ENCODE measurements at places on chromosomes 13 and 19.

- DNase-seq = no peak
Observed at GRCh38 chr13:36454987-36455386, 22.7 kb downstream of the CCNA1 start.

- DNase-seq = no peak
Observed at GRCh38 chr19:44758596-44758995, 10.1 kb downstream of the BCL3 start.

GRCh38 chr19:30065680-30066606, 123.9 kb downstream of the URI1 start:
- DNase-seq = no peak

DNA sequence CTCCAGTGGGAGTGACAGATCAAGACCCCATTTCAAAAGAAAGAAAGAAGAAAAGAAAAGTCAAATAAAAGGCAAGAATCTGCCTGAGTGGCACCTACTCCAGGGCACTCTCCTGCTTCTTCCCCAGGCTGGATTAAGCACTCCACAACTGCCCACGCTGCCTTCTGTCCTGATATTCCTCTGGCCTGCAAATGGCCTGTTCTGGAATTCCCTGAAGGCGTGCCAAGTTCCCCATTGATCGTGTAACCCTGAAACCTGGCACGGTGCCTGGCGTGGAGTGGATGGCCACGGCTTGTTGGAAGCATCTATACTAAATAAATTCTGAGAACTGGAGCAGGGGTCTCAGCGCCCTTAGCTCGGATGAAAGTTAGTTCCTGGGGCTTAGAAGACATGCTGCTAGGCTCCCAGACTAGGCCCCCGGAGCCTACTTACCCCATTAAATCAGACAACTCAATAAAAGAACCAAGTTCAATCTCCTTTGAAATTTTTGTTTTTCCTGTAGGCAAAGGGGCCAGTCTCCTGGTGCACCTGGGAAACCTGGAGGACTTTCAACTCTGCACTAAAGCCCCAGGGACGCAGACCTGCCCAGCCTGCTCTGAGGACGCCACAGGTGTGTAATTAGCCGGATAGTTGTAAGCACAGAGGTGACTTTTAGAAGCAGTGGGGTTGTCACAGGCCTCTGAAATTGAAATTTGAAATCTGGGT, 21.9 kb downstream of the ANKRD27 start:
- no peak for DNase-seq

DNA sequence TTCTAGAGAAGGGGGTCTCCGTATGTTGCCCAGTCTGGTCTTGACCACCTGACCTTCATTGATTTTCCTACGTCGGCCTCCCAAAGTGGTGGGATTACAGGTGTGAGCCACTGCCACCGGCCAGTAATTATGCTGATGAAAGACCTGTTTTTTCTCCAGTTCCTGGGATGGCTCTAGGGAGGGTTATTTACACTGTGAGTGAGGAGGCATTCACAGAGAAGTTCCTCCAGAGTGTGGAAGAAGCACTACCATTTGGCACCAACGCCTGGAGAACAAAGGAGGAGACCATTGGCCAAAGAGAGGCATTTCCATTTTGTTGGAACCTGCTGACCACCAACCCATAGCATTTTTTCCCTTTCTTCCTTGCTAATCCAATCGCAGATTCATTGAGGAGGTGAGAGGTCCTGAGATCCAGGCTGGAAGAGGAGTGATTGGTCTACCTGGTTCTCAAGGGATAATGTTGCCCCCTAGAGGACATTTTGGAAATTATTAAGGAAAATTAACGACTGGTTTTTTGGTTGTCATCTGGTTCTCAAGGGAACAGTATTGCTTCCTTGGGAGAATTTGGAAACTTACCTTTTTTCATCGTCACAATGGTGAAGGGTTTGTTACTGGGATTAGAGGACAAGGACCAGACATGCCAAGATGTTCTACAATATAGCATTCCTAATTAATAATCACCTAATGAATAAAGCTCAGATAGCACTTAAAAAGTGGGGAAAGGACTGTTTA, 5.5 kb upstream of the SAE1 start:
- DNase-seq = peak; percentile 83

DNA sequence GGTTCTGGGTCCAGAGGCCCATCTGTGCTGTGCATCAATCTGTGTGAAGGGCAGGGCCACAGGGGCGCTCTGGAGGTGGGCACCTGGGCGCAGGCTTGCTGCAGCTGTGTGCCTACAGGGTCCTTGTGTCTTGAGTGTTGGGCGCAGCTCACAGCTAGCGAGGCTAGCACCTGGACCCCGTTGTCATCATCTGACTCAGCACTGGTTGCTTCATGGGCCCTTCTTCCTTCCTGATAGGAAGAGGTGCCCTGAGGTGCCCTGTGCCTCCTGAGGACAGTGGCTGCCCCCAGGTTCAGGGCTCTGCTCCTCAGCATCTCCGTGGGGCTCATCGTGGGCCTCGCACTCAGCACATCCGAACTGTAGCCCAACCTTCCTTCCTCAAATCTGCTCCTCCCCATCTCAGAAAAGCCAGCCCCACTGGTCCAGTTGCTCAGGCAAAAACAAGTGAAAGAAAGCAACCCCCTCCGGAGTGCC, 54.8 kb downstream of the GATAD2A start:
- DNase-seq = no peak

GRCh38 chr13:31945202-31945961, 86.2 kb upstream of the FRY start:
- DNase-seq = peak; percentile 98

GRCh38 chr19:12293777-12294248, 870 bp downstream of the ZNF44 start:
- peak; percentile 63 for DNase-seq

DNA sequence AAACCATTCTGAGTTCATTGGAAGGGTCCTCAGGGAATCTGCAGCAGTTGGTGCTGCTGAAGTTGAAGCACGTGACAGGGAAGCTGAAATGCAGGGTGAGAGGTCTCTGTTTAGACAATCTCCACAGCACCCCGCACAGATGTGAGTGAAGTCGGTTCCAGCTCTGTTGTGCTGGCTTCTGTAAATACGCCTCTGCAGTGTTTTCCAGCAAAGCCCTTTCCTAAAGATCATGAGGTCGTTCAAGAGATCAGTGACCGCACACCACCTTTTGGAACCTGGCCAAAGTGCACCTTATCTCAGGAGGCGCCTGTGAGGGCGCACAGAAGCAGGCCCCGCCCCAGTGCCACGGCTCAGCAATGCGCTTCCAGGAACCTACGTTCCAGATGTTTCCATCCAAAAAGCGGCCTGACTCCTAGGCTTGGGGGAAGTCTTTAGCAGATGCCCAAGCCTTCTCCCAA, 10.8 kb downstream of the CUL4A start:
- DNase-seq = no peak

GRCh38 chr13:99093997-99094396, 106.7 kb upstream of the UBAC2 start:
- no peak for DNase-seq

GRCh38 chr19:38265213-38265861, 964 bp downstream of the SPINT2 start:
- no peak for DNase-seq

- DNase-seq = no peak
Observed at GRCh38 chr19:678791-679388, 2.7 kb downstream of the FSTL3 start.

DNA sequence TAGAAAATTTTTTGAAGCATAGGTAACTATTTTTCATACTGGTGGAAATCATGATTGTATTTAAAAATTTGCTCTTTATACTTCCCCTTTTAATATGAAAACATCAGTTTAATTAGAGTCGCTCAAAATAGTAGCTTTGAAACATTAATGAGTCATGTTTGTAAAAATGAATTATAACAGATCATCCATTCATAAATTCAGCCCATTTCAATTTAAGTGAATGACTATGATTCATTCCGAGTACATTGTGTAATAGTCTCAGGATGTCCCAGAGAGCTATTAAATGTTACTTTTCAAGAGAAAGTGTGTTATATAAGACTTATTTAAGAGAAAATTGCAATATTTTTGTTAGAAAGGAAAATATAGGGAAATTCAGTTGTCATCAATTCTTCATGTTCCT, 111.0 kb downstream of the FNDC3A start:
- DNase-seq = peak; percentile 72

GRCh38 chr19:30254158-30254557, 118.0 kb upstream of the ZNF536 start:
- no peak for DNase-seq

- DNase-seq = no peak
Observed at GRCh38 chr19:52741951-52742485, 7.2 kb upstream of the ZNF611 start.

- no peak for DNase-seq
Observed at GRCh38 chr13:37627428-37627827, 28.9 kb upstream of the POSTN start.

DNA sequence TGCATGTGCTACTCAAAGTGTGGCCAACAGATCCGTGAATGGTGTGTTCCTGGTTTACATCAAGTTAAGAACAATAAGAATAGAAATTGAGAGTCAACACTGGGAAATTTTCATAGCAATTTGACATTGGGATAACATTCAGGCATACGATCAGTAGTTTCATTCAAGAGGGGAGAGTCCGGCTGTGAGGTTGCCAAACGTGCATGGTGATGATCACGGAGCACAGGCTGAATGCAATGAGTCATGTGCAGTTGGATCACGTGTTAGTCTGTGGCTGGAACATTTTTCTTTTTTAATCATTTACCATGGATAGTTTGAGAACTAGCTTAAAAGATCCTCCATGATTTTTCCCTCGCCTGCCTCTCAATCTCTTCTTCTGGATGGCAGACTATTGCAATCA, 2.5 kb upstream of the DCT start:
- peak; percentile 12 for DNase-seq

- no peak for DNase-seq
Observed at GRCh38 chr19:1657746-1658145, 5.3 kb upstream of the TCF3 start.

DNA sequence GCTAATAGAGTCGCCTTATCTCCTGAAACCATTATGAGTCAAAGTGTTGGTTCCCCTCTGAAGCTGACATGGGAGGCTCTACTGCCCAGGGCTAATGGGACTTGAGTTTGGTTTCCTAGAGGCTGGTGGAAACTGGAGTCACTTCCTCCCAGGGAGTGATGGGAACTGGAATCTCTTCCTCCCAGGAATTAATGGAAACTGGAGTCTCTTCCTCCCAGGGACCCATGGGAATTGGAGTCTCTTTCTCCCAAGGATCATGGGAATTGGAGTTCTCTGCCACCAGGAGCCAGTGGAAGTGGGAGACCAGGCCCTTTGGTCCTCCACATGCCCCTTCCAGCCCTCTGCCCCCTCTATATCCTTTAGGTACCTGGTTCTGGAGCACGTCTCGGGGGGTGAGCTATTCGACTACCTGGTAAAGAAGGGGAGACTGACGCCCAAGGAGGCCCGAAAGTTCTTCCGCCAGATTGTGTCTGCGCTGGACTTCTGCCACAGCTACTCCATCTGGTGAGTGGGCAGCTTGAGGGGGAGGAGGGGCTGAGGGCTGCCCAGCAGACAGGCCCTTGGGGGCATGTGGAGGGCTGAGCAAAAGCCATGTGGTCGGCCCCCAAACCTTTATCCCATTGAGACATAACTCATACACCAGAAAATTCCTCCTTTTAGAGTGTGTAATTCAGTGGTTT, 5.5 kb downstream of the BRSK1 start:
- DNase-seq = no peak

GRCh38 chr13:91323349-91323748, 24.1 kb upstream of the MIR17HG start:
- DNase-seq = no peak

DNA sequence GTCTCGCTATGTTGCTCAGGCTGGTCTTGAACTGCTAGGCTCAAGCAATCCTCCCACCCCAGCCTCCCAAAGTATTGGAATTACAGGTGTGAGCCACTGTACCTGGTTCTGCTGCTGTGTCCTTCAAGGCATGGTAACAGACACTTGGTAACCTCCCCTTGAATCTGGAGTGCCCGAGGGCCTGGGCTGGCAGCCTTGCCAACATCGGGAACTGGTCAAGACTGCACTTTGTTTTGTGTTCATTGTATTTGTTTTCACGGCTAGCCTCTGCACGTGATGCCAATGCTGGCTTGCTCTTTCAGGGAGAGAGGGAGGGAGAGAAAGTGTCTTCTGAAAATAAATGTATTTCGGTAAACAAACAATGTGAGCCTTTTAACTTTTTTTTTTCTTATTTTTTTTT, 12.0 kb downstream of the CERS4 start:
- DNase-seq = no peak

DNA sequence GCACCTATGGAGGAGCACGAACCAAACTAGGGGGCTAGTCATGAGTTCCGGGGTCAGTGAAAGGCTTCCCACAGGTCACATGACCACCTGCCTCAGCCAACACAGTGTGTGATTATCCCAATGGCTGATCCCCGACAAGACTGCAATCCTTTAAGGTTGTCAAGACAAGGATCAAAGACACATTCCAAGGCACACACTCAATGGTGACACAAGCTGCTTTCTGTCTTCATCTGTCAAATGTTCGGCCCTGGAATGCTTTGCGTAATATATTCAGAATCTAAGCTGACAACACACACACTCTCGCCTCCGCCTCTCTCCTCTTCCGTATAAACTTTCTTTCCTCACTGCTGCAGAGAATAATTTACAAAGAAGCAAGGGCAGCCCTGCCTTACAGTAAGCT, 11.7 kb downstream of the RANBP3 start:
- no peak for DNase-seq

DNA sequence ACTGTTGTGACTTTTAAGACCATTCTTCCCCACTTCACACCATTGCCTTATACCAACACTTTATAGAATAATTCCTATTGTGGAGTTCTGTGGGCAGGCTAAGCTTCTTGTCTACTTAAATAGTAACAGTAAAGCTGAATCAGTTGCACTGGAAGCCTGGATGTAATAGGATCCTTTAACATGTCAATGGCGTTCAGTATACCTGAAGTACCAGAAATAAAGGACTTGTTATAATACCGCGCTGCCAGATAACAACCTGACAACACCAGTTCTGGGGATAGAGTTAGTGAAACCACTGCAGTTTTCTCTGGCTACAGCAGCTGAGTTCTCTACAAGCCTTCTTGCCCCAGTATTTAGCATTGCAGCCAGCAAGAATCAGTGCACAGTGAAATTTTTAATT, 52.0 kb upstream of the TNFRSF19 start:
- DNase-seq = no peak

GRCh38 chr13:56986121-56986520, 154.6 kb upstream of the PRR20A start:
- no peak for DNase-seq

- DNase-seq = no peak
Observed at GRCh38 chr13:37736045-37736444, 133.5 kb downstream of the TRPC4 start.

GRCh38 chr13:89113744-89114143, 1442.6 kb downstream of the SLITRK5 start:
- no peak for DNase-seq

GRCh38 chr13:35914662-35915061, 216.5 kb downstream of the DCLK1 start:
- no peak for DNase-seq

DNA sequence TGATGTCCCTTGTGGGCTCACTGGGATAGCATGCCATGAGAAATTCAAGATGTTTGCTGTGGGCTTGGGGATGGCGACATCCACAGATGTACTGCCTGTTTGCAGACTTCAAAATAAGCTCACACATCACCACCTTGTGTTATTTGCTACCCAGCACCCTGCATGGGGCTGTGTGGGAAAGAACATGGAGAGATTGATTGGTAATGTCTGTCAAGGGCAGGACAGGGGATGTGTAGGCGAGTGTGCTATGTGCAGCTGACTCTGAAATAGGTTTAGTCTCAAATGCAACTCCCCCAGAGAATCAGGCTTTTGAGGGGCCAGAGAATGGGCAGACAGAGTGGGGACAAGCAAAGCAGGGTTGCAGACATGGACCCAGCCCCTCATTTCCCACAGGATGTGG, 24.7 kb downstream of the PNPLA6 start:
- DNase-seq = no peak

GRCh38 chr19:21838646-21839045, 2.7 kb upstream of the ZNF43 start:
- no peak for DNase-seq

- DNase-seq = no peak
Observed at GRCh38 chr13:96041326-96042110, 11.7 kb downstream of the UGGT2 start.

Data from suppressor macrophage treated with lipopolysaccharide for 4 hours (primary cell).